ENCODE measurements at places on chromosomes 2 and 18.

GRCh38 chr2:147440734-147441133 lies 404.1 kb upstream of the ACVR2A start:
- DNase-seq, result no peak

DNA sequence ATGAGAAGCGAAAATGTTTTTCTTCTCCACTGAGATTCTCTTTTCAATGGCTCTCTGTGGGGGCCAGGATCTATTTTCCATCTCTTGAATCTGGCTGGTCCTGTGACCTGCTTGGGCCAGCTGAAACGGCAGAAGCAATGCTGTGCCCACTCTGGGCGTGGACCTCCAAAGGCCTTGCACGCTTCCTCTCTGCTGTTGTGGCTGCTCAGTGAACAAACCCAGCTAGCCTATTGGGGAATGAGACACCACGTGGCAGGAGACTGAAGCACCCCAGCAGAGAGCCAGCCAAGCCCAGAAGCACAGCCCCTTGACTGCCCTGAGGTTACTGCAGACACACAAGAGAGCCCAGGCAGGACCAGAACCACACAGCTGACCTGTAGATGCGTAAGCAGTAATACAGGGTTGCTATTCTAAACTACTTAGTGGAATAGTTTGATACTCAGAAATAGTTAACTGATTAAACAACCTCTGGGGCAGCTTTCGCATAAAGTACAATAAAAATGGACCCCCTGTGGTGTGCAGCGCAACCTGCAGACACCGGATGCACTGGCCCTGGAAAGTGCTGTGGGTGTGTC lies 221.7 kb upstream of the SH3BP4 start:
- no peak for DNase-seq

- no peak for DNase-seq
Measured at GRCh38 chr2:195898505-195899191, 170.0 kb downstream of the DNAH7 start.

DNA sequence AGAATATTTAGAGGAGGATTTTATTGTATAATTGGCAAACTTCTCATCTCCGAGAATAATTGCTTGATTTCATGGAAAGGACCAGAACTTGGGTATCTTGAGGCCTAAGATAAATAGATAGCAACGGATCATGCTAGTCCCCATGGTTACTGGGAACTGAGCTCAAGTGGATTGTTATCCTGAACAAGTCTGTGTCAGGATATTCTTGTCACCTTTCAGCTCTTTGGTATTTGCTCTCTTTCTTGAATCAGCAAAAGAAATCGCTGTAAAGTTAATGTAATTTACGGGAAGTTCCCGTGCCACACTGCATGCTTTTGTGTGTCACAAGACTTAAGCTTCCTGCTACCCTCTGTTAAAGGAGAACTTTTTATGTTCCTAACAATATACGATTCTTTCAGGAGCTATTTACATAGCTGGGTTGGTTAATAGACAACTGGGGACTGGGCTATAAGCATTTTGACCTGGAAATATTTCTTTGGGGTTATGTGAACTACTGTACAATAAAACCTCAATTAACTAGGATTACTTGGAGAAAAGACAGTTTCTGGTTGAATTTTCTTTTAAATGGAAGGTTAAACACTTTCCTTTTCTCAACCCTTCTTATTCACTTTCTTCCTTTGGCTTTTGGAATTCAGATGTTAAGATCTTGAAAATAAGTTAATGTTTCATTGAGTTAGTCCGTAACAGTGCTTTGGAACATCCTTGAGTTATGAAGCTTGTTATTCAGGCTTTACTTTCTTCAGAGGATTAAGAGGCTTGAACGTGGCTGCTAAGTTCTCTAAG lies 151.2 kb downstream of the FMNL2 start:
- DNase-seq, result no peak

DNA sequence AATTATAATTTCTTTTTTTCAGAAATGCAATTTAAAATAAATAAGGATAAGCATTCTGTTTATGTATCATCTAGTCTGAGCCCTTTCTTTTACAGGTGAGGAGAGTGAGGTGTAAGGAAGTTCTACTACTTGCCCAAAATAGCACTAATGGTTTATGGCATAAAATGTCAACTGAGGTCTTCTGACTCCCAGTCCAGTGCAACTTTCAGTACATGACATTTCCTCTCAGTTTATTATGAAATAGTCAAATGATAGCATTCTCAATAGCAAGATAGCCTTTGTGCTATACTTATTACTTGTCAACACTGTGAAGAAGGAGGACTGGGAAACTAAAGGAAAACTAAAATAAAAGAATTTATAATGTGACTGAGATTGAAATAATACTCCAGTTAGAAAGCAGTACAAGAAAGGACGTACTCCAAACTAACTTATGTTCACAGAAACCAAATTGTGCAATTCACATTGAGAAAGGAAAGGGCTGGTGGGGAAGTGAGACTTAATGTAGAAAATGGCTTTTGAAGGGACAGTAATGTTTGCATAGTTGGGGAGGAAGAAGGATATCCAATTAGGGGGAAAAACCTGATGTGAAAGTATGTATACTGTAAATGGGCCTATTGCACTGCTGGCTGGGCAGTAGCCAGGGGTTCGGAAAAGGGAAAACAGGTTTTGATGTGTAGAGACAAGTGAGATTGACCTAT lies 166.7 kb upstream of the ZEB2 start:
- no peak for DNase-seq

DNA sequence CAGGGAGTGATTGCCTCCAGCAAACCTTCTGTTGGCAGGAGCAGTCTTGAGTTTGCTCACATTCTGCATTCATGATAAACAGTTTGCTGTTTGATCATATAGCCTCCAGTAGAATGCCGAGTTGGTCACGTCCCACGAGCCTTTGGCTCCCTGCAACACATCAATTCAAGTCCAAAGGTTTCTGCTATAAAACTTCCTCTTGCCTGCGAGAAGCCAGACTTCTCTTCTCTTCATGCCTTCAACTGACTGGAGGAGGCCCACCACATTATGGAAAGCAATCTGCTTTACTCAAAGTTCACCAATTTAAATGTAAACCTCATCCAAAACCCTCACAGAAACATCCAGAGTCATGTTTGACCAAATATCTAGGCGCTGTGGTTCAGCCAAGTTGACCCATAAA lies 40.8 kb downstream of the CXCR4 start:
- DNase-seq, result no peak

GRCh38 chr2:225534037-225534436 lies 134.5 kb downstream of the NYAP2 start:
- no peak for DNase-seq

DNA sequence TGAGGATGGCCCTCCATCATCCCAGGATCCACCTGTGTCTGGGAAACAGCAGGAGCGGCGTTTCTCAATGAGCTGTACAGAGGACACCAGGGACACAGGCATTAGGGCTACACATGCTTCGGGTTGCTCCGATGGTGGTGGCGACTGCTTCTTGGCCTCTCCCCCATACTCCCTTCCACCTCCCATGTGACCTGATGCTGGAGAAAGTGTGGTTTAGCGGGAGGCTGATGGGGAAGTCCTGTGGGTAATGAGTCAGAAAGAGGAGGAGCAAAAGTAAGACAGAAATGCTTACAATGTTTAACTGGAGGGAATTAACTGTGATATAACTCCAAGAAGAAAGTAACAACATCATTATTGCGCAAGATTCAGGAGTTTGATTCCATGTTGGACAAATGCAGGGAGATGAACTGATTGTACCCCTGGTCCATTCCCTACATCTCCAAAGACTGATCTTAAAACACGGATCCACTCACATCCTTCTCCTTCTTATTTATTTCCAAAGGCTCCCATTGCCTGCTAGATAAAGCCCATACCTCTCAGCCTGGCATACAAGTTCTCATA lies 186.6 kb downstream of the NRP2 start:
- no peak for DNase-seq

DNA sequence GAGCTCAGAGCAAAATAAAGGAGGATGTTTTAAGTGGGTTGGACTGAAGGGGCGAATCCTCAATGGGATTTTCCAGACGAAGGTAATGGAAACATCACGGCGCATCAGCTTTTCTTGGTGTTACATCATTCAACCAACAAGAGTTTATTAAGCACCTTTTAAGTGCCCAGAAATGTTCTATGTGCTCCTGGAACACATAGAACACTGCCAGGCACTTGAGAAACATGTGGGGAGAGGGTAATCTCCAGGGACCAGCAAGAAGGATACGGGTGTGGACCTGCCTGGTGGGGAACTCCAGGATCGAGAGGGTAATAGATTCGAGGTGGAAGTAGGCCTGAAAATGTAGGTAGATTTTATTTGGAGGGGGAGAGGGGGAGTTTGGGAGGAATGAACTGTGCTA lies 168.6 kb downstream of the PRKCE start:
- no peak for DNase-seq

GRCh38 chr2:39403311-39403710 lies 33.8 kb downstream of the MAP4K3 start:
- no peak for DNase-seq

DNA sequence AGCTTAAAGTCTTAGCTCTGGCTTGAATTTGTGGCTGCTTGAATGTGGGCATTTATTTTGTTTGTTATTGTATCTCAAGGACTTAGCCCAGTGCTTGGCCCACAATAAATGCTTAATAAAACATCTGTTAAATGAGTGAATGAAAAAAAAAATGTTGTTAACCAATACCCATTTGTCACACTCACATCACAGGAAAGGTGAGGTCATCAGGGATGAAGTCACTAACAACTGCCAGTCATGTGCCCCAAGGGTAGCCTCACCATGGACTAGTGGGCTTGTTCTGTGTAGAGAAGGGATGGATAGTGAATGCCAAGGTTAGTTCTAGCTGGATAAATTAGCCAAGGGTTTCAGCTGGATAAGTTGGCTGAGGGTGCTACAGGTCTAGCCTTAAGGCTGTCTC lies 3.0 kb downstream of the NRBP1 start:
- no peak for DNase-seq

GRCh38 chr2:196263181-196263747 lies 91.9 kb upstream of the STK17B start:
- no peak for DNase-seq

DNA sequence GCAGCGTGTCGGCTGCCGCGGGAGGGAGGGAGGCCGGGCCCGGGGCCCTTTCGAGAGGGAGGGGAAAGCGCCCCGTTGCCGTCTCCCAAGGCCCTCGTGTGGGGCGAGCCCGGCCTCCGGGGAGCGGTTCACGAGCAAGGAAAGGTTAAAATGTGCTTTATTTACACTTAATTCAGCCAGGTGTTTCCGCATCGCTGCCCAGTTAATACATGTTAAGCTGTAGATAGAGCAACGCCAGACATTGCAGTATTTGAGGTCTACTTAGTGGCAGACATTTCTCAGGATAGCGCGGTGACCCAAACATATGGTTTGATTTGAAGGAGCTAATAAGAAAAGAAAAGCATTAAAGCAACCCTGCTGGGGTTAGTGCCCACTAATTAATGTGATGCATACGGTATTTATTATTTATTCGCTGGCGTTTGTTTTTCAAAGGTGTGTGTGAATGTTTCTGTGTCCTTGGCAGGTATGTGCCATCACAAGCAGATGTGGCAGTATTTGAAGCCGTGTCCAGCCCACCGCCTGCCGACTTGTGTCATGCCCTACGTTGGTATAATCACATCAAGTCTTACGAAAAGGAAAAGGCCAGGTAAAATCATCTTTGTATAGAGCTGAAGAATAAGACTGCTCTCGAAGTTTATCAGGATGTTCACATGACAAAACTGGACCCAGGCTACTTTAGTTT lies 571 bp downstream of the EEF1B2 start:
- DNase-seq, result no peak

Data from GM19239 (cell line).